IPS DF 6.9 (cell line): ENCODE measurements at places on chromosomes 7 and 10.

DNA sequence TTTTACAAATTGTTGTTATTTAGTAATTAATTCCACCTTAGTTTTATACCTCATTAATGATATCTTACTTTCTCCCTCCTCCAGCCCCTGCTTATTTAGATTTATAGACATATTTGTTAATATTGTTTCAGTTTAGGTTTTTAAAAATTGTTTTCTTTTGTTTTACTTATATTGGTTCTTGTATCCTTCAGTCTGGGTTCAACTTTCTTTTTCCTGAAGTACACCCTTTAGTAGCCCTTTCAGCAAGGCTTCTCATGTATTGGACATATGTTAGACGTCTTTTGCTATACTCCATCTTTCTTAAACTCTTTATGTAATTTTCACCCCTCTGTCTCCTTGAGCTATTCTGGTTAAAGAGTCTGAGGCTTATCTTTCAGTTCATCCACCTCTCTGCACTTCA lies 12.8 kb upstream of the POU6F2 start:
- H3K27ac ChIP-seq = no peak overlapping the region
- no peaks in the 10 kb centered on the region for H3K36me3 ChIP-seq
- DNase-seq = no peak
- H3K27me3 ChIP-seq = no peaks in the 10 kb centered on the region
- H3K4me1 ChIP-seq = no peaks in the 10 kb centered on the region

- DNase-seq = no peak
- no peak overlapping the region for H3K4me3 ChIP-seq
- no peaks in the 10 kb centered on the region for H3K27me3 ChIP-seq
- no peak overlapping the region for H3K27ac ChIP-seq
Observed at GRCh38 chr7:20441991-20442441, 111.3 kb downstream of the ITGB8 start.

- no peaks in the 10 kb centered on the region for H3K27me3 ChIP-seq
- H3K4me3 ChIP-seq = no peak overlapping the region
- H3K4me1 ChIP-seq = peaks cover 2% of the 10 kb centered on the region
- no peaks in the 10 kb centered on the region for H3K36me3 ChIP-seq
- H3K27ac ChIP-seq = no peak overlapping the region
Observed at GRCh38 chr10:80702143-80702542, 164.4 kb downstream of the SH2D4B start.

GRCh38 chr10:26475386-26475785 lies 37.2 kb downstream of the APBB1IP start:
- no peak overlapping the region for H3K27ac ChIP-seq
- H3K4me1 ChIP-seq = no peaks in the 10 kb centered on the region
- H3K27me3 ChIP-seq = no peaks in the 10 kb centered on the region
- no peaks in the 10 kb centered on the region for H3K36me3 ChIP-seq

- H3K27me3 ChIP-seq = no peaks in the 10 kb centered on the region
- no peak overlapping the region for H3K4me3 ChIP-seq
- no peak for DNase-seq
Observed at GRCh38 chr10:13847201-13847631, 260.5 kb downstream of the PRPF18 start.

DNA sequence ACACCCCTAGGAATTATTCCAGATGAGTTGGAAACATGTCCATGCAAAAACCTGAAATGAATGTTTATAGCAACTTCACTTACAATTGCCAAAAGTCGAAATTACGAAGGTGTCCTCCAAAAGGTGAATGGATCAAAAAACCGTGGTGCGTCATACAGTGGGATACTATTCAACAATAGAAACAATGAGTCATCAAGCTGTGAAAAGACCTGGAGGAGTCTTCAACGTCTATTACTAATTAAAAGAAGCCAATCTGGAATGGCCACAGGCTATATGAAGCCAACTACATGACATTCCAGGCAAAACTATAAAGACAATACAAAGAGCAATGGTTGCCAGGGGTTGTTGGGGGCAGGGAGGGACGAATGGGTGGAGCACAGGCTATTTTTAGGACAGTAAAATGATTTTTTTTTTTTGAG lies 12.6 kb upstream of the PPP2R2D start:
- peaks cover 2% of the 10 kb centered on the region; the same call in 1 of the 2 replicates for H3K4me1 ChIP-seq
- no peak overlapping the region for H3K4me3 ChIP-seq
- no peaks in the 10 kb centered on the region for H3K27me3 ChIP-seq
- no peaks in the 10 kb centered on the region for H3K36me3 ChIP-seq
- no peak for DNase-seq
- no peak overlapping the region for H3K27ac ChIP-seq

DNA sequence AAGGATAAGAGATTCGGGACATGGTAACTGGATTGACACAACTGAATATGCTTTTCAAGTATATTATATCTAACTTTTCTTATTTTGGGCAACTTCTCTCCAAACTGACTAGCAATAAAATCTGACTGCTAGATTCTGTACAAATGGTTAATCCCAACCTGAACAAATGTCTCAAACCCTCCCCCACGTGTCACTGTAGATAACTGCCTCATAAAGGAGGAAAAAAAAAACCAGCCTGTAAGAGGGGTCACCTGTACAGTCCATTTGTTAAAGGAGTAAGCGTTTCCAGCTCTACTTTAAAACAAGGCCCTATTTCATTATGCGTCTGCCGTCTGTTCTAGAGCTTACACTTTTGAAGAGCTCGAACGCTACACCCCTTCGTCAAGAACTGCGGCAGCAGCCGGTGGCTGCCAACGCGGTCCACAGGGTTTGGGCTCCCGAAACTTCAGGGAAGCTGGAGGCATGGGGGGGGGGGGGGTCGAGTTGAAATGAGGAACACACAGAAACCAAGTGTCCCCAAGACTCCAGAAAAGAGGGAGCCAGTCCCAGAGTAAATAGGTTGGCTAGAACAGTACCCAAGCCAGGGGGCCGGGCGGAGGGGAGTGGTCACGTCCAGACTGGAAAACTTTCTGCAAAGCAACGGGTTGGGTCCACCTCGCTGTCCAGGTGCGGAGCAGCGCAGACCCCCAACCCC lies 492 bp downstream of the COG5 start:
- no peak for DNase-seq

GRCh38 chr7:40015790-40016296 lies 65.8 kb downstream of the CDK13 start:
- H3K27me3 ChIP-seq = no peaks in the 10 kb centered on the region
- H3K27ac ChIP-seq = no peak overlapping the region
- H3K4me1 ChIP-seq = no peaks in the 10 kb centered on the region
- no peak overlapping the region for H3K4me3 ChIP-seq
- no peaks in the 10 kb centered on the region for H3K36me3 ChIP-seq
- DNase-seq = no peak

- no peaks in the 10 kb centered on the region for H3K4me1 ChIP-seq
- H3K4me3 ChIP-seq = no peak overlapping the region
Observed at GRCh38 chr10:10977978-10978377, 39.7 kb upstream of the CELF2 start.

DNA sequence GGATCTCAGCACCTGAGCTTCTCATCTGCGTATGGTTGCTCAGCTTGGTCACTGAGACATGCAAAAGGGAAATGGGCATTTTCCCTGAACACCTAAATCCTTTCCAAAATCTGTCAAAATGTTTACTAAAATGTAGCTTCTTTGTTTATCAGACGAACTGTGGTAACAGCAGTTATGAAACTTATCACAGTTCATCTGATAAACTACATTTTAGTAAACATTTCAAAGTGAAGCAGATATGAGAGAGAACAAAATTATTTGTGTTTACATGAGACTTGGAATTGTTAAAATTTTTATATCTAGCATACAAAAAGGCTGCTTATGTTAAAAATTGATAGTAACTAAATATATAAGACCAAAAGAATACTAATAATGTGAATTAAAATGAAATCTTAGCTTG lies 573.4 kb upstream of the C7orf33 start:
- no peak overlapping the region for H3K27ac ChIP-seq
- H3K27me3 ChIP-seq = no peaks in the 10 kb centered on the region
- H3K36me3 ChIP-seq = no peaks in the 10 kb centered on the region
- H3K4me3 ChIP-seq = no peak overlapping the region
- no peak for DNase-seq
- peaks cover 2% of the 10 kb centered on the region; the same call in 1 of the 2 replicates for H3K4me1 ChIP-seq

- no peak overlapping the region for H3K27ac ChIP-seq
- H3K27me3 ChIP-seq = no peaks in the 10 kb centered on the region
- no peak overlapping the region for H3K4me3 ChIP-seq
- DNase-seq = no peak
Observed at GRCh38 chr10:23481363-23481961, 42.6 kb downstream of the OTUD1 start.

DNA sequence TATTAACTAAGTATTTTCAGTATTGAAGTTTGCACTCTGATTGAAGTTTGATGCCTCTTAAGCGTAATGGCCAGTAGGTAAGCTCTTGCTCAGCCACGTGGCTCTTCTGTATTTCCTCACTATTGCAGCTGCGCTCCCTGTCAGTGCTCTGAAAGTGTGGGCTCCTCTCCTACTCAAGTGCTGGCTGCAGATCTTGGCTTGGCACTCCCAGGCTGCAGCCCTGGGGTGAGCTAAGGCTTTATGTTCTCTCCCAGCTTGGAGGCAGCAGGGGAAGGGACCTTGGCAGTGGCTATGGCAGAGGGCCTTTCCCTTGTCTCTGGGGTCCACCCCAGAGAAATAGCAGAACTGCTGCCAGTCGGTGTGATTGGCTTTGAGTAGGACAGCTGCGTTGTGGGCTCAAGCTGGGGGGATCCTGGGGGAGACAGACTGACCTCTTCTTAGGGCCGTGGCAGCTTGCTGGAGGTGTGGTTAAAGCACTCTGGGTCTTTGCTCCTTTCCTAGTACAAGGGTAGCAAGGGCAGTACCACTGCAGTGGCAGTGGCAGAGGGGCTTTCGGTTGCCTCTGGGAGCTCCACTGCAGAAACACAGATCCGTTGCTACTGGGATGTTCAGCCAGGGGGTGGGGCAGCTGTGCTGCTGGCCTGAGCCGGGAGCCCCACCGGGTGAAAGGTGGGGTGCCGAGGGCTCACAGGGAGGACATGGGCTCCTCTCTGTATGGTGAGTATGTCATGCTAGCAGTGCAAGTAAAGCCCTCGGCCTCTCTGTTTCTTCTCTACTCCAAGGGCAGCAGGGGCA lies 100.5 kb downstream of the GLCCI1 start:
- no peak overlapping the region for H3K4me3 ChIP-seq
- H3K36me3 ChIP-seq = no peaks in the 10 kb centered on the region
- no peak for DNase-seq
- H3K27ac ChIP-seq = no peak overlapping the region
- 0 out of 2 replicates have a peak, but pooled peaks cover 3% of the 10 kb centered on the region for H3K4me1 ChIP-seq

DNA sequence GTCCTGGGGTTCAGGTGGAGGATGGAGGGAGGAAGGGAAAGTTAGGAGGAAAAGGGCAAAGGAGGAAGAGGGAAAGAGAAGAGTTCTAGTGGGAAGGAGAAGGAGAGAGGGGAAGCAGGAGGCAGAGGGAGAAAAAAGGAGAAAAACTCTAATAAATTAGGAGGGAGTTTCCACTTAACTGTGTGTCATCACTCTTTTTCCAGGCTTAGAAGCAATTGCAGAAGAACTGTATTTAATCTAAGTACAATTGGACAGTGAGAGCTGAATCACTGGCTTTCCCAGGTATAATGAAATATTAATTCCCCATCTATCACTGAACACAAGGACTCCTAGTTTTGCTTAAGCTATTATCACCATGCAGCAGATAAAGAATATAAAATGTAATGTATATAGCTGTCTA lies 76.8 kb downstream of the CREB3L2 start:
- H3K27me3 ChIP-seq = no peaks in the 10 kb centered on the region
- no peaks in the 10 kb centered on the region for H3K36me3 ChIP-seq
- no peak for DNase-seq
- no peak overlapping the region for H3K27ac ChIP-seq

DNA sequence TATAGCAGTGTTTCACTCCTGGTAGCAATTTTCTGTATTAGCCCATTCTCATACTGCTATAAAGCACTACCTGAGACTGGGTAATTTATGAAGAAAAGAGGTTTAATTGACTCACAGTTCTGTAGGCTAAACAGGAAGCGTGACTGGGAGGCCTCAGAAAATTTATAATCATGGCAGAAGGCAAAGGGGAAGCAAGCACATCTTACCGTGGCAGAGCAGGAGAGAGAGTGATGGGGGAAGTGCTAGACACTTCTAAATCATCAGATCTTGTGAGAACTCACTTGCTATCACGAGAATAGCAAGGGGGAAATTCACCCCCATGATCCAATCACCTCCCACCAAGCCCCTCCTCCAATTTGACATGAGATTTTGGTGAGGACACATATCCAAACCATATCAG lies 131.6 kb upstream of the EFCAB10 start:
- H3K4me3 ChIP-seq = no peak overlapping the region
- no peaks in the 10 kb centered on the region for H3K4me1 ChIP-seq
- no peaks in the 10 kb centered on the region for H3K36me3 ChIP-seq
- no peak overlapping the region for H3K27ac ChIP-seq
- H3K27me3 ChIP-seq = no peaks in the 10 kb centered on the region; the same call in 1 of the 2 replicates

DNA sequence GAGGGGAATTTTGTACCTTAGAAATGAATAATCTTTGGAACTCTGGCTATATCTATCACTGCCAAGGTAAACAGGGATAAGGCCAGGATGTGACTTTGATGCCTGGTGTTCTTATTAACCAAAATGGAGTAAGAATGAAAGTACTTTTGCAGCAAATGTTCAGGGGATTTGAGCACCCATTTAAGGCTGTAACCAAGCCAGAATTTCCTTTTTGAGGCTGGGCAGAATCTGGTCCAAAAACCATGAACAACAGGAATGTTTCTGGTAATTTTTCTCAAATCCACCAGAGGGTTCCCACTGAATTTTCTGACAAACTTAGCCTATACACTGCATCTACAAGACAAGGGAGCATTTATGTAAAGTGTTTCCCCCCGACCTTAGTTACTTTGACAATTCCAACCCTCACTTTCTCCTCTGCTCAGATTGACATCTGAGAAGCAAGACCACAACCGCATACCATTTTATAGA lies 120.6 kb downstream of the BAMBI start:
- no peaks in the 10 kb centered on the region for H3K27me3 ChIP-seq
- no peaks in the 10 kb centered on the region for H3K36me3 ChIP-seq
- no peak overlapping the region for H3K4me3 ChIP-seq
- DNase-seq = no peak

GRCh38 chr10:1162481-1163203 lies 106.5 kb downstream of the WDR37 start:
- H3K27me3 ChIP-seq = no peaks in the 10 kb centered on the region
- no peak for DNase-seq
- H3K27ac ChIP-seq = no peak overlapping the region
- no peak overlapping the region for H3K4me3 ChIP-seq

DNA sequence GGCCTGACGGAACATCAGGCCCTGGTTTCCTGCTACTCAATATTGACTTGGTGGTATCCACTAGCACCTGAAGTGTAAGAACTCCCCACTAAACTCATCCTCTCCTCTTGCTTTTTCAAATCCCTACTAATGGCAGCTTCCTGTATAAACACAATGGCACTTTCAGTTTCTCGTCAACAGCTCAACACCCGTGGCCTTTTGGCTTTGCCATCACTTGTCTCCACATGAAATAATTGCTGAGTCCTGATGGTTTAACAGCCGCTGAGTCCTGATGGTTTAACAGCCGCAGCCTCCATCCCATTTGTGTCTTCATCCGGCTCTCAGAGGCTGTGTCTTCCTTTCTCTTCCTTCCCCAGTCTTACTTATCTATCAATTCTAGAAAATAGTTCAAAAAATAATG lies 261.4 kb upstream of the PITRM1 start:
- no peak overlapping the region for H3K27ac ChIP-seq
- no peak for DNase-seq
- no peak overlapping the region for H3K4me3 ChIP-seq
- no peaks in the 10 kb centered on the region for H3K4me1 ChIP-seq
- H3K36me3 ChIP-seq = no peaks in the 10 kb centered on the region

GRCh38 chr10:34761453-34761852 lies 53.6 kb downstream of the PARD3 start:
- H3K4me1 ChIP-seq = no peaks in the 10 kb centered on the region
- H3K4me3 ChIP-seq = no peak overlapping the region
- H3K27me3 ChIP-seq = no peaks in the 10 kb centered on the region
- H3K27ac ChIP-seq = no peak overlapping the region
- H3K36me3 ChIP-seq = no peaks in the 10 kb centered on the region
- DNase-seq = no peak
